ENCODE measurements at places on chromosomes 7 and 10.
A peak's percentile ranks its signal among the peaks of the same experiment; 100 is the strongest.

DNA sequence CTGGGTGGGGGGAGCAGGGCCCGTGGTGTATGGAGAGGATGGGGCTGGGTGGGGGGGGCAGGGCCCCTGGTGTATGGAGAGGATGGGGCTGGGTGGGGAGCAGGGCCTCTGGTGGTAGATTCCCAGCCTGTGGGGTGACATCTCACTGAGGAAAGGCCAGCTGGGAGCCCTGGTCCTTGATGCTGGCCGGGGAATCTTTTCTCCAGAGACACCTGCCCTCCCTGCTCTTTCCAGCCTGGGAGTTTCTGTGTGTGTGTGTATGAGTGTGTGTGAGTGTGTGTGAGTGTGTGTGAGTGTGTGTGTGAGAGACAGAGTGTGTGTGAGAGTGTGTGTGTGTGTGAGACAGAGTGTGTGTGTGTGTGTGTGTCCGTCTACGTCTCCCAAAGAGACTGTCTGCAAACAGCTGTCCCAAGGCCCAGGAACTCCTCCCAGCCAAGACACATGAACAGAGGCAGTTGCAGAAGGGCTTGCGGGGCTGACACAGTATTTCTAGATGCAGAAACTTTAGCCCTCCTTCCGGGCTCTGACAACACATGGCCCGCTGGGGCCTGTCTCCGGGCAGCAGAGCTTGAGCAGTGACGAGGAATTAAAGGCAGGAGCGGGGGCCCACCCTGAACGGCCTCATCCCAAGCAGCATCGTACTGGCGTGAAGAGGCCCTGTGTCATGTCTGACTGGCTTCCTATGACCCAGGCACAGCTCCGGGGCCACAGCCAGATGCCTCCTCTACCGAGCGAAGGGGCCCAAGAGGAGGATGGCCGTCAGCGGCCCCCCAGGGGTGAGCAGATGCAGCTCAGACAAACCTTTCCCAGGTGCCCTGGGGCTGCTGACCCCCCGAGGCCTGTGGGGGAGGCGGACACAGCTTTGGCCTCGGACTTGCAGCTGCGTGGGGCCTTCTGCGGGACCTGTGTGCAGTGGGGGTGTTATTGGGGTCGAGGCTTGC lies 24.3 kb downstream of the FAM20C start:
- DNase-seq = no peak

GRCh38 chr7:74093671-74094223 lies 10.1 kb downstream of the LIMK1 start:
- DNase-seq = no peak

- peak; percentile 53 for DNase-seq
Observed at GRCh38 chr10:95467162-95467599, 94.0 kb downstream of the SORBS1 start.

- peak; percentile 82 for DNase-seq
Observed at GRCh38 chr10:119724593-119725516, 995 bp upstream of the INPP5F start.

DNA sequence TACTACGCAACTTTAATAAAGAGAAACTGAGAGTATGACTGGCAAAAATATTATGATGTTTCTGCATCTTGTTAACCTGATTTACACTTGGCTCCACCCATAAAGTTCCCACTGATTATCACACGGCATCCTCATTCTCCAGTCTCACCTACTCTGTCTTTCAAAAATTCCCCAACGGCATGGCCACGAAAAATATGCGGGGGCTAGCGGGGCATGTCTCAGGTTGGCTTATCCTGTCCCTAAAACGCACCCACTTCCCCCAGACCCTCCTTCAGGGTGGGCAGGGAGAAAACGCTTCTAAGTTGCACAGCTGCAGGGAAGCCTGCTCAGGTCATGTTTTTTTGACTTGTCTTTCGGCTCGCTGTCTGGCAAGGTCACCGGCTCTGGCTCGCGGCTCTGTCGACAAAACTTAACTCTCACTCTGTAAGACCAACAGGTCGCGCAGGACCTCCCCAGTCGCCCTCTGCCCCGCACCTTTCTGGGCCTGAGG lies 3.8 kb downstream of the CDK6 start:
- DNase-seq = peak; percentile 67

- no peak for DNase-seq
Observed at GRCh38 chr7:158530800-158531609, 56.6 kb downstream of the PTPRN2 start.

- no peak for DNase-seq
Observed at GRCh38 chr10:98265403-98266378, 2.3 kb downstream of the LOXL4 start.

GRCh38 chr7:113402482-113402881 lies 284.1 kb upstream of the SMIM30 start:
- DNase-seq = no peak

- DNase-seq = no peak
Observed at GRCh38 chr10:69402386-69402785, 14.3 kb downstream of the TACR2 start.

GRCh38 chr10:24882047-24882698 lies 70.2 kb downstream of the PRTFDC1 start:
- no peak for DNase-seq
